ENCODE measurements at places on chromosomes 12 and 14. TPM values are rescaled to one million over a fixed set of nuclear protein-coding genes. Genes with fewer than 3 reads are reported as not detected.
A peak's percentile ranks its signal among the peaks of the same experiment; 100 is the strongest.

Gene HOXC10
- not detected for total RNA-seq

GRCh38 chr14:95340201-95340697 is 20.5 kb upstream of the CLMN start:
- DNase-seq, result no peak

Gene MAX
- total RNA-seq, result 21.6 TPM

Gene TMEM52B
- total RNA-seq, result not detected

DNA sequence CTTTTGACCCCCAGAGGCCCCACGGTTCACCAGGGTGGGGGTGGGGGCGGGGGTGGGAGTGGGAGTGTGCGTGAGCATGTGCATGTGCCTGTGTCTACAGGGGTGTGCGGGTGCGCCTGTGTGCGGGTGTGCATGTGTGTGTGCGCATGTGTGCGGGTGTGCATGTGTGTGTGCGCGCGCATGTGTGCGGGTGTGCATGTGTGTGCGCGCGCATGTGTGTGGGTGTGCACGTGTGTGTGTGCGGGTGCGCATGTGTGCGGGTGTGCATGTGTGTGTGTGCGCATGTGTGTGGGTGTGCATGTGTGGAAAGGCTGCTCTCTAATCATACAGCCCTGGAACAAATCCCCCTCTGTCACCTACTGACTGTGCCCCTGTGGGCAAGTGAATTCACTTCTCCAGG is 38.8 kb downstream of the RFLNA start:
- DNase-seq, result no peak

Gene KLRK1
- total RNA-seq, result not detected

Gene TAS2R31
- 0.48 TPM for total RNA-seq

GRCh38 chr12:126998747-126999285 is 1268.2 kb upstream of the TMEM132C start:
- DNase-seq, result no peak

- no peak for DNase-seq
These were observed 44.9 kb downstream of the CHST11 start for GRCh38 chr12:104501660-104502059.

Gene PLCZ1
- total RNA-seq, result not detected

DNA sequence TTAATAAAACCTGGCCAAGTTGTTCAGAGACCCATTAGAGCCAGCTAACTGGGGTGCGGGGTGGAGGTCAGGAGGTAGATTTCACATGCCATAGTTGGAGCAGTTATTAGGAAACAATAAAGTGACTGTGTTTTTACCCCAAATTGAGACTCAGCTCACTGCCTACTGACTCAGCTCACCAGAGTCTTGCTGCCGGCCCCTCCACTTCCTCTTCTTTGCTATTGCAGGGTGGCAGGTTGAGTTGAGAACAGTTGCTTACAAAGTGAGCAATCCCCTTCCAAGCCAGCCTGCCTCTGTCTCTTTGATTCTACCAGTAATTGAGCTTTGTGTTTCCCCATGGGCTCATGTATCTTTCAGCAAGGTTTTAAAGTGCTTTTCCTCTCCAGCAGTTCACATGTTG is 12.9 kb downstream of the ST8SIA1 start:
- DNase-seq, result no peak

DNA sequence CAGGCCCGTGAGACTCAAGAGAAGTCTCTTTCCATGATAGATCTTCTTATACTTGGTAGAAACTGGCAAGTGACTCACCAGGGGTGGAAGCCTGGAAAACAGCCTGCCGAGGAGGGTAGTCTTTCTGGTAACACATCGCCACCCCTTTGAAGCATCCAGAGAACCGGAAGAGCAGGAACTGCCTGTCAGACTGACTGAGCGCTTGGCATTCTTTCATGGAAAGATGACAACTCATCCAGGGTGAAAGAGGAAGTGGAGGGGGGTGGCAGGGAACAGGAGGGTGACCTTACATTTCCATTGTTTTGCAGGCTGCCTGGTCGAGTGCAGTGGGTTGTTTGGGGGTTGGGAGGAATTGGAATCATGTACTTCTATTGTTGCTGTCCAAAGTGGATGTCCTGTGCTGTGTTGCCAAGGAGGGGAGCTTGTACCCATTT is 34.5 kb downstream of the PRKCH start:
- DNase-seq, result peak; percentile 19

Gene GYS2
- total RNA-seq, result not detected

DNA sequence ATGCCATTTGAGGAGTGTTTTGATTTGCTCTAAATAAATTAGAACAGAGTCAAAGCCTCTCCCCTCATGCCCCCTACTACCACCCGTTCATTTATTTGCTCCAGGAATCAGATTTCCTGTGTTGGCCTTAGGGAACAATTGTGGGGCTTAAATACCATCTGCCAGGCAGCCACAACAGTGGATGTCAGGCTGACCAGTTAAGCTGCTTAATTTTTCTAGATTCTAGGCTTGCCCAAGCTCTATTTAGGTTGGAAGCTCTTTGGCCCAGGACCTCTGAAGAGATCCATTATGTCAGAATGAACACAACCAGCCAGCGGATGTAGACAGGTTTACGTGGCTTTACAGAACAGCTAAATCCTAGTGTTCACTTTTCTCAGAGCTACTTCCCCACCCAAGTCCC is 1.0 kb upstream of the TIMELESS start:
- no peak for DNase-seq

DNA sequence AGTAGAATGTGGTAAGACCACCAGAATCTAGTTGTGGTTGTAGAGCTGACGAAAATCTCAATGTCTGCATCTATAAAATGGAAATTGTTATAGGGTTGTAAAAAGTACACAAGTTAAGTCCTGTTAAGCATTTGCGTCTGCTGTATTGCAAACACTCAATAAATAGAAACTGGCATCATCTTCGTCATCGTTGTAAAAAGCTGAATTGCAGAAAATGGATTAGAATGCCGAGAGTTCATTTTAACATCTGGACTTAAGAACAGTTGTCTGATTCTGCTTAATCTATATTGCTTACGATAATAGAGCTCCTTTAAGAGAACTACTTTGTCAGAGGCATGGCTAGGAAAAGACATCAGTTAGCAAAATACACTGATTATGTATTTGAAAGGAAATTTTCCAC is 33.2 kb downstream of the KCNMB4 start:
- no peak for DNase-seq

Gene PRICKLE1
- 24.7 TPM for total RNA-seq

- DNase-seq, result peak; percentile 10
These were observed 6.4 kb downstream of the SLC6A13 start for GRCh38 chr12:256225-256624.

DNA sequence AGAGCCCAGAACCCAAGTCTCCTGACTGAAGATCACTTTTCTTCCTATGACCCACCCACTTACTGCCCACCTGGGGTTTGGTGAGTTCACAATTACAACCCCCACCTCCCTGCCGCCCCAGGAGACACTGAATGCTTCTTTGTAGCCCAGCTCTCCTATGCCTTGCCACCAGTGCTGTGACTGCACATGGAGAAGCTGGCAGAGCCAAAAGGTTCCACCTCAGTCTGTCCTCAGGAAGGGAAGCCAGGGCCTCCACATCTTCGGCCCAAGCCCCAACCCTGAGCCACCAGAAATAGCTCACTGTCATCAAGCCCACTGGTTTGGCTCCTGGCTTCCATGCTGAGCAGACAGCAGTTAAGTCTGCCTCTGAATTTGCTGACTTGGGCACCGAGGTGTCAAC is 25.6 kb downstream of the OTUB2 start:
- DNase-seq, result no peak

DNA sequence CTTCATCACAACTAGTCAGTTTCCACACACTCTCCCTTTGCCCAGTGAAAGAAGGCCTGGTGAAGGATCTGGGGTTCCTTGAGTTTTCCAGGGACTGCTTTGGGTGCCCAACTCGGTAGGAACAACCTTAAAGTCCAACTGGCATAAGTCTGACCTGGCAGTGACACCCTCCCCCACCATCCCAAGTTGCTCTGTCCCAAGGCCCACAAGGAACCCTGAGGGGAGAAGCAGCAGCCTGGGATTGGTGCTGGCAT is 1.6 kb downstream of the KMT2D start:
- peak; percentile 47 for DNase-seq

Gene PLEKHD1
- total RNA-seq, result 0.10 TPM

DNA sequence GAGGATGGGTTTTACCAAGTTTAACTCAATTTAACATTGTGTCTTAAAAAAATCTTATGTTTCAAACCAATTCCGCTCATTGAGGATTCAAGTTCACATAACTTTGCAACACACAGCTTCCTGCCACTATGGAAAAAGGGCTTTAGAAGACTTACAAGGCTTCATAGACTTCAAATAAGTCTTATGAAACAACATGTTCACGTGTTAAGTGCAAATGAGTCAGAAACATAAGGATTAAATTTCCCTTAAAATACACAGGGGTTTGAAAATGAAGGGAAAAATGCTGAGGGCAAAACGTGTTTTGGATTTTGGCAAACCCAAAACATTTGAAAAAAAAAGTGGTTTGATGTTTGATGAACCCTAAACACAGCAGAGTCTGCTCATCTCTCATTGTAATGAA is 364.8 kb downstream of the BMP4 start:
- DNase-seq, result no peak

DNA sequence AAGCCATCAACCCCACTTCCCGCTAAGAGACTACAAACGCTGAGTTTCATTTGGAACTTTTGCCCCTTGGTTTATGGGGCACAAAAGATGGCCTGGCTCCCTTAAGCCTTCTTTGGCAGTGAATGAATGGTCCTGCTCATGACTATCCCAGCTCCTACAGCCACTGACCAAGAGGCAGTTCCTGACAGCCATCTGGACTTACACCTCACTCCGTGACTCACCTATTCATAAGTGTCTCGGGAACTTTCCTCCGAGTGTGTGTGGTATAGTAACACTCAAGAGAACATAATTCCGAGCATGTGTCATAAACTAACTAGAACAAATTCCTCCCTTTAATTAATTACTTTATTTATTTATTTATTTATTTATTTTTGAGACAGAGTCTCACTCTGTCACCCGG is 51.9 kb upstream of the NUDT4 start:
- no peak for DNase-seq

- DNase-seq, result no peak
These were observed 221.9 kb upstream of the EGLN3 start for GRCh38 chr14:34172550-34173368.

GRCh38 chr14:84670796-84671195 is 859.1 kb upstream of the FLRT2 start:
- DNase-seq, result no peak

- DNase-seq, result no peak
These were observed 37.2 kb upstream of the TUBA1C start for GRCh38 chr12:49227713-49228112.

DNA sequence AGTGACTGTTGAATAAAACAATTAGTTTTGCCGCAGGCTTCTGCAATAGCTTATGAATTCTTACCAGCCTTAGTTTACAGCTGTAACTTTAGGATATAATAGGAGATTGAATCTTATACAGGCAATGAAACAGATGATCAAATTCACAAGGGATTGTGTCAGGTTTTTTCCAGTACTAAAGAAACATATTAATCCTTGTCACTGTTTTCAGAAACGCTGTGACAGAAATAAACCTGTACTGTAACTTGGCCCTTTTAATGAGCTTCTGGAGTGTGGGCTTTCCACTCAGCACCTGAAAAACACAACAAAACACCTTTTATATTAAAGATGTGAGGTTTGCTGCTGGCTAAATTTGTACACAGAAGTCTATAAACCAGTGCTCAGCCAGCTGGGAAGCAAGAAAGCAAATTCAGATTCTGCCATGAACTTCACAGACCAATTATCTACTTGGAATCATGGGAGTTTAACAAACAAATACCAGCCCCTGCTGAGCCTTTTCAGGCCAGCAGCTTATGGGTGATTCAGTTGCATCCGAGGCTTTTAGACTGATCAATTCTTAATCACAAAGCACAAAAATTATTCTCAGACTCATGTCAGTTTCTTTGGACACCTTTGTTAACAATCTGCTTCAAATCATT is 109.5 kb downstream of the FOXG1 start:
- peak; percentile 16 for DNase-seq

DNA sequence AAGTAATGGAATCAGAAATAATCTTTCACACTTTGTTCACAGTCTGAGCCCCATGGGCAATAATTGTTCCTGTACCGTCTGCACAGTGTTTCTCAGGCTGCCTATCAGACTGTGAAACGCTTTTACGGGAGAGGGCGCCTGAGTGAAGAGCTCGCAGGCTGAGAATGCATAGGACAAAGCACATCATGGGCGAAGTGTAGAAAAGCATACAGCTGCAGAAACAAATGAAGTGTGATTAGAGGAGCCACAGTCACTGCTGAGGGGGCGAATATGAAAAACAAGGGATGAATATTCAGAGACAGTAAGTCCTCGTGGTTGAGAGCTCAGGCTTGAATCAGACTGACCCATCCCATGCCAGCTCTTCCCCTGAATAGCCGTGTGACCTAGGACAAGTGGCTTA is 438.4 kb upstream of the DCN start:
- DNase-seq, result no peak

Gene RBP5
- 1.9 TPM for total RNA-seq

DNA sequence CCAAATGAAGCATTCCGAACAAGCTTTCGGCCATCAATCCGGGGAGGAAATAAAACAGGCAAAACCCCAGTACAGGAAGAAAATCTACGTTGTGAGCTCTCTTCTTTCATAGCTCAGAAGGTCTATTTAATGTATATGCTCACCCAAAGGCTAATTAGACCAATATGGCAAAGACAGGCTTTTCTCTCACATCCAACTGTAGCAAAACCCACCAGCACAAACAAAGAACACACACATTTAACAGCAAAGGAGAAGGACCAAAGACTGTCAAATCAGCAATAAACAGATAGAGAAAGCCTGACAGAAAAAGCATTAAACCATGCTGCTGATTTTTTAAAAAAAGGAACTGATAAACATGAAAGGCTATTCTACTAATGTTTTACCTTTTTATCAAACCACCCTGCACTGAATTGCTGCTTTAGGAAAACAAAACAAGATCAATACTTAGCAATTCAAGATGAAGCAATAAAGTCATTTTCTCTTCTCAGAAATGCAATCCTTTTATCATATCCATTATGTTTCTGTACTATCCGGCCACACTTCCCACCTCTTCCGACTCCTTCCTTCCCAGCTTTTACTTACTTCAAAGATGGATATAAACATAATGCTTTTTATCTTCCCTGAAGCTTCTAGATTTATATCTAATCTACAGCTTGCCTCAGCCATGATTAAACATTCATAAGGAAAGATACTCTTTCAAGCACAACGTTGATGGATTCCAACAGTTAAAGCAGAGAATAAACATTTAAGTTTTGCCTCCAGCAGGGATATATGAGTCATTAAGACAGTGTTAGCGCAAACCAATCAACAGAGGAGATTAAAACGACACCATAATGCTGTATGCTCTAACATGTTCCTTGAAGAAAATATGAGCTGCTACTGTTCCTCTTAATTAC is 74.6 kb upstream of the BBS10 start:
- no peak for DNase-seq

DNA sequence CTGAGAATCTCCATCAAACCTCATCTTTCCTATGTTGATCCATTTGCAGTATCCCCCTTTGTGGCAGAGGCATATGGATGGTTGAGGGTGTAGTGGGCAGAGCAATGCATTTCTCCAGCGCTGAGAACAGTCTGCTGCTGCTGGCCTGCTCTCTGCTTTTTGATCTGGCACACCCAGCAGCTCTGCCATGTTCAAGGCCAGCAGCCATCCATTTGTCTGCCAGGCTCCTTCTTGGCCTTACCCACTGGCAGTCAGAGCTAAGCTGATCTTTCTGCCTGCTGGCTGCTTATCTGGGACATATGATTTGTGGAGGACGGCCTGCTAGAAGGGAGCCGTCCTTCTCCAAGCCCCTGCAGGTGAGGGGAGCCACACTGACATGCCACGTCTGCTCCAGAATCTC is 17.0 kb downstream of the NPC2 start:
- no peak for DNase-seq

- no peak for DNase-seq
These were observed 589.5 kb upstream of the TBX3 start for GRCh38 chr12:115273456-115273855.

GRCh38 chr14:94636744-94637412 is 24.7 kb downstream of the SERPINA3 start:
- DNase-seq, result no peak

All from H7 (cell line).